Fibroblast of the conjunctiva (primary cell): ENCODE measurements at places on chromosomes 1 and 21.

DNA sequence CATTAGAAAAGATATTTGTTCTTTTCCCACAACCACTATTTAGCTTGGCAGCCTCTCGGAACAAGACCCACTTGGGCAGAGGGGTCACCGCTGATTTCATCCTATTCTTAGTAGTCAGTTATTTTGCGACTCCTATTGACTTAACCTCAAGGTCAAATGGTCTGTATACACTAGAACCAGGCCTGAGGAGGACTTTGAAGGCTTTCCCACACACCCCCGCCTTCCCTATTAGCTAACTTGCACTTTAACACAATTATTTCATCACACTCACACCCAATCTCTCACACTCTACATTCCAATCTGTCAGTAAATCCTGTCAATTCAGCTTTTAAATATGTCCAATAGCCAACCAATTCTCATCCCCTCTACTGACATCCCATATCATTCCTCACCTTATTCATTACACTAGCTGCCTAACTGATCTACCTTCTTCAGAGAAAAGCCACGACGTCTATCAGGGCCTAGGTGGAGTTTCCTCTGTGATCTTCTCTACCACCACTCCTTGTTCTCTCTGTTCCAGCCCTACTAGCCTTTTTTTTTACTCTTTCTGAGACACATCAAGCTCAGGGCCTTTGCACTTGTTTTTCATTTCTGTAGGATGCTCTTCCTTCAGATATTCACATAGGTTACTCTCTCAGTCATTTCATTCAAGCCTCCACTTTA lies 1.0 kb upstream of the NIBAN1 start:
- no peak for DNase-seq

DNA sequence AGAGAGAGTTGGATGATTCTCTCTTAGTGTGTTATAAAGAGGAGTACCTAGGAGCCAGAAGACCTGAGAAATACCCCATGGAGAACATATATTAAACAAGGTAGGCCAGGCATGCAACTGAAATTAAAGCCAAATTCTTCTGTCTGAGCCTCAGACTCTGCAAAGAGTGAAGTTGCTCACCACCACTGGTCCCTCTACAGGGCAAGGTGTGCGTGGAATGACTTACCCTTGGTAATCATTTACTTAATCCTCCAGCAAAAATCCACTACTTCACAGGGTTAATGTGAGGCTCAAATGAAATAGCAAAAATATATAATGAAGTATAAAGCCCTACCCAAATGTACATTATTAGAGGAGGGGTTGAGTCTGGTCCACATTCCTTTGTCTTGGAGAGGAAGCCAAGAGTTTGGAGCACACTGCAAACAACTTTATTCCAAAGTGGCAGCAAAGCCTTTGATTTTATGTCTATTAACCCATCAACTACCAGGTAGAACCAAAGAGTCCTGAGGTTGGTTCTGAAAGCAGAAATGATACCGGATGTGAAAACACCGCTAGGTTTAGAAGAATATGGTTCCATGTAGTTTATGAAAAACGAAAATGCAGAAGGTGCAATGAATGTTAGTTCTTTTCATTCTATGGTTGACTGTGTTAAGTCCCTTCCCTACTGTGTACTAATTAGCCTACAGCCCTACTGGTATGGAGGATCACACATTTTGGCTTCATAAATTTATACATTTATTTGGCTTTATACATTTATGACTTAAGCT lies 8.5 kb downstream of the SSR2 start:
- no peak for DNase-seq

GRCh38 chr21:15967661-15968060 lies 237.9 kb downstream of the USP25 start:
- no peak for DNase-seq

DNA sequence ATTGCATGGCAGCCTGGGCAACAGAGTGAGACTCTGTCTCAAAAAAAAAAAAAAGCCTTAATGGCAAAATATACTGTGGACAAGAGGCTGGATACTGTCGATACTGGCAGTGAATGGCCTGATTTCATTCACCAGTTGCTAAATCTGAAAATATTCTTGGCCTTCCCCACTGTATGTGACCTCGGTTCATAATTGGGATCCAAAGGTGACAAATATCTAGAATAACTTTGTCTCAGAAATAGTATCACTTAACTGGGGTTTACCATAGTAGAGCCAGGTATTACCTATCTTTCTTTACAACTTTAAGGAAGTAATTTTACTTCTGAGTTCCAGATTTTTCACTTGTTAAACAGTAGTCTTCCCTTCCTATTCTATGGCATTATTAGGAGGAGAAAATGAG lies 8.4 kb downstream of the MTF2 start:
- DNase-seq, result no peak

DNA sequence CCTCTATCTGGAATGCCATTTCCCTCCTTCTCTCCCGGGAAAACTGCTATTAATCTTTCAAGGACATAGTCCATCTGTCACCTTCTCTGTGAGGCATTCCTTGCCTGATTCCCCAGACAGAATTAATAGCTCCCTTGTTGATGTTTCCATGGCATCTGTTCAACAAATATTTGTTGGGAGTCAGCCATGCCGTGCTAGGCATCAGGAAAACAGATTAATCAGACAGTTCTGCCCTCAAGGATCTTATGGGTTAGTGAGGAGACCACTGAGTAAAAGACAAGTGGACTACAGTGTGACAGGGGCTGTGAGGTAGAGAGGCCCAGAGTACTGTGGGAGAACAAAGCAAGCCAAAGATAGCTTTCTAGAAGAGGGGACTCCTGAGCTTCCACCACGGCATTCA lies 11.4 kb upstream of the MAGOH start:
- DNase-seq, result no peak
